Endothelial cell (in vitro differentiated cells): ENCODE measurements at places on chromosomes 4 and X.

GRCh38 chr4:124530464-124531077 lies 182.0 kb downstream of the ANKRD50 start:
- peaks cover 4% of the 10 kb centered on the region for H3K4me1 ChIP-seq
- H3K27ac ChIP-seq = no peak overlapping the region
- H3K36me3 ChIP-seq = no peaks in the 10 kb centered on the region
- no peak for DNase-seq
- H3K27me3 ChIP-seq = no peaks in the 10 kb centered on the region
- no peak overlapping the region for H3K4me3 ChIP-seq

DNA sequence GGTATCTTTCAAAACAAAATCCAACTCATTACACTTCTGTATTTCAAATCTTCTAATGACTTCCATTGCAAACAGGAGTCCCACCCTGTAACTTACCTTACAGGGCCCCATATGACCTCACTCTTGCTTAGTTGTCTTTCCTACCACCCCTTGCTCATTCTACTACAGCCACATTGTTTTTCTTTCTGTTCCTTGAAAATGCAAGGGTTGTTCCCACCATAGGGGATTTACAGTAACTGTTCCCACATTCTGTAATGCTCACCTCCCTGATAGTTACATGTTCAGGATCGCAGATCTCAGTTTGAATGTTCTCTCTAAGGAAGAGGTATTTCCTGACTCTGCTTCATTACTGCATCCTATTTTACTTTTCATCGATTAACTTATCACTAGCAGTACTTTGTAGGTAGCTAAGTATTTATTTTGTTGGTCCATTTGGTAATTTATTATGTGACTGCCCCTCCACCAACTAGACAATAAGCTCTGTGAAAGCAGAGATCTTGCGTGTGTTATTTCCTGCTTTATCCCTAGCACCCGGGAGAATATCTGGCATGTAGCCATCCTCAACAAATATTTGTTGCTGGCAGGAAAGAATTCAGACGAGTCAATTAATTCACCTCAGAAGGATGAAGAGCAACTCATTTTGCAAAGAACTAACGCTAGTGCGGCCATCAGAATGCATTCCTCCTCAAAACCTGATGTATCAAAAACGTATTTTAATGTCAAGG lies 21.4 kb downstream of the MAOB start:
- H3K36me3 ChIP-seq = no peaks in the 10 kb centered on the region
- DNase-seq = no peak
- H3K4me3 ChIP-seq = no peak overlapping the region
- no peak overlapping the region for H3K27ac ChIP-seq
- H3K27me3 ChIP-seq = no peaks in the 10 kb centered on the region
- no peaks in the 10 kb centered on the region for H3K4me1 ChIP-seq

GRCh38 chrX:10167573-10167972 lies 10.8 kb downstream of the CLCN4 start:
- H3K27me3 ChIP-seq = peaks cover 12% of the 10 kb centered on the region
- no peak overlapping the region for H3K4me3 ChIP-seq
- peaks cover 10% of the 10 kb centered on the region for H3K4me1 ChIP-seq
- peak overlapping the region; percentile 94 for H3K27ac ChIP-seq

GRCh38 chr4:81666491-81666890 lies 194.8 kb upstream of the RASGEF1B start:
- H3K27me3 ChIP-seq = no peaks in the 10 kb centered on the region
- no peak for DNase-seq
- H3K36me3 ChIP-seq = no peaks in the 10 kb centered on the region
- H3K4me1 ChIP-seq = no peaks in the 10 kb centered on the region
- H3K27ac ChIP-seq = no peak overlapping the region

DNA sequence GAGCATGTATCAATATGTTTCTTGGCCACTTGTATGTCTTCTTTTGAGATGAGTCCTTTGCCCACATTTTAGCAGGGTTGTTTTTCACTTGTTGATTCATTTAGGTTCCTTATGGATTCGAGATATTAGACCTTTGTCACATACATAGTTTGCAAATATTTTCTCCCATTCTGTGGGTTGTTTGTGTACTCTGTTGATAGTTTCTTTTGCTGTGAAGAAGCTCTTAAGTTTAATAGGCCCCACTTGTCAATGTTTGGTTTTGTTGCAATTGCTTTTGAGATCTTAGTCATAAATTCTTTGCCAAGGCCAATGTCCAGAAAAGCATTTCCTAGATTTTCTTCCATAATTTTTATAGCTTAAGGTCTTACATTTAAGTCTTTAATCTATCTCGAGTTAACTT lies 280.7 kb upstream of the GALNT7 start:
- H3K27me3 ChIP-seq = no peaks in the 10 kb centered on the region
- H3K4me1 ChIP-seq = no peaks in the 10 kb centered on the region
- H3K27ac ChIP-seq = no peak overlapping the region
- DNase-seq = no peak

DNA sequence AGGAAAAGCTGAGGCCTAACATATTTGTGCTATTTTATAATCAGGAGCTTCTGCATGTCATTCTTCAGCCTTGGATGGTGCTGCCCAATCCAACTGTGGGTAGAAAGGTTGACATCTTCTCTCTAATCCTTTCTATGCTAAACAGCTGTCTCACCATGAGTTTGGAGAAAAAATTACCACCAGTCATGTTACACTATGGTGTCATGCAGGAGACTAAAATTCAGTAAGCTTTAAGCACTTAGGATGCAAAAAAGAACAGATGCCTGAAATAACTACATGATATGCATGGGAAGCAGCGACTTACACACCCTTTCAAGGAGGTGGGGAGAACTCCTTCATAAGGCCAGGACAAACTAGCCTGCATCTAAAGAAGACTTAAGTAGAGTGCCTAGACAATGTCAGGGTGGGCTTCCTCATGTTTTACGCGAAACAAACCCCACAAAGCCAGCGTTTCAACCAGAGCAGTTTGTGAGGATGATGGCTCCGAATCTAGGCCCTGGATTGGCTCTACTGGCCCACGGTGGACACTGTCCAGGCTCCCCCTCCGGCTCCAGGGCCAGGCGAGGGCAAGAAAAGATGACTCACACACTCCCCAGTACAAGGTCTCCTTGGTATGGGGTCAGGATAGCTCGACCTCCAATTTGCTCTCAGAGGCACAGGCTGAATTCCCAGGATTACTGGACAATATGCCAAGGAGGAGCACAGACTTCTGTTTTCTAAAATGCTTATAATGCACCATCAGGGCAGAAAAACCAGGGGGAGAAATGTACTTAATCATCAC lies 45.1 kb downstream of the STX18 start:
- H3K4me1 ChIP-seq = no peaks in the 10 kb centered on the region
- no peaks in the 10 kb centered on the region for H3K36me3 ChIP-seq
- no peaks in the 10 kb centered on the region for H3K27me3 ChIP-seq
- H3K27ac ChIP-seq = no peak overlapping the region
- no peak overlapping the region for H3K4me3 ChIP-seq

- no peaks in the 10 kb centered on the region for H3K4me1 ChIP-seq
- H3K36me3 ChIP-seq = no peaks in the 10 kb centered on the region
- peaks cover 2% of the 10 kb centered on the region for H3K27me3 ChIP-seq
- H3K27ac ChIP-seq = no peak overlapping the region
- no peak overlapping the region for H3K4me3 ChIP-seq
Observed at GRCh38 chrX:101071582-101071981, 7.1 kb upstream of the TMEM35A start.

DNA sequence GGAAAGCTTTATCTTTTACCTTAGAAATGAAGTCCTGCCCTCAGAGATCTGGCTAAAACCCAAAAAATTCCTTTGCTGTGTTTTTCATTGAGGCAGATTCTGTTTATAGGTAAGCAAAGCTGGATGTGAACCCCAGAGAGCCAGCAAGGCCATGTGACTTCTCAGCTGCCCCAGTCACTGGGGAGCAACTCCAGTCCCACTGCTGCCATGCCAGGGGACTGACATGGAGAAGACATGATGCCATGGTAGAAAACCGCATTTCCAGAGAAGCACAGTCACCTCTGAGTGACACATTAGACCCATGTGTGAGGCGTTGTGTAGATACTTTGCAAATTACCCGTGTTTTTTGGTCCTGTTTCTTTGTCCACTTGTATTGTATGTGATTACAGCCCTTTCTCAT lies 45.4 kb downstream of the PTTG2 start:
- peaks cover 14% of the 10 kb centered on the region for H3K4me1 ChIP-seq
- H3K36me3 ChIP-seq = no peaks in the 10 kb centered on the region

DNA sequence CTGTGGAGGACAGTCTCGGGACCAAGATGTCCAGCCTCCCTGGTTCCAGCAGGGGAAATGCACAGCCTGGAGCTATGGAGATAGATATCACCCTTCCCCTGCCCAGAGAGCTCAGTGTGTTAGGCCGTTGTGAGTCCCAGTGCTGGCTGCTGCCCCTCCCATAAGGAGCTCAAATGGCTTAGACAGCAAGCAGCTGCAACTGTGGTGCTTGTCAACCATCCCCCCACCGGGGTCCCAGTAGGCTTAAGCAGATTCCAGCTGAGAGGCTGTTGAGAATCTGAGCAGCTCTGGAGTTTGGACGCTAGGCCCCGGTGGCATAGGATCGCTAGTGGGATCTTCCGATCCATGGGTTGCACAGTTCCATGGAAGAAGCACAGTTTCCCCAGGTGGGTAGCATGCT lies 181.8 kb upstream of the POF1B start:
- H3K4me1 ChIP-seq = no peaks in the 10 kb centered on the region
- DNase-seq = no peak
- no peak overlapping the region for H3K27ac ChIP-seq
- no peak overlapping the region for H3K4me3 ChIP-seq

DNA sequence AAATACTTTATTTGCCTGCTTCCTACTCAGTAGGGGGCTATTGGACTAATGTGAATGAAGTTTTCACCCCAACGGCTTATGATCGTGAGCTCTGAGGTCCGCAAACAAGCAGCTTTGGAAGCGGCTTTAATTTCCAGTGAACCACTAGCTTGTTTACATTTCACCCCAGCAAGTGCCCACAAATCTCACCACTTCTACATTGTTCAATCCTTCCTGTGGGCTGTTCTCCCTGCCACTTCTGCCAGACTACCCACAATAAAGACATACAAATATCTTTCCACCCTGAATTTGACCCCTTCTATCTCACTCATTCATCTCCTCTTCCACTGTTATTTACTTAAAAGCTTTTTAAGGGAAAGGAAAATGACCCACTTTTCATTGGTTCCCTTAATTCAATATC lies 98.0 kb downstream of the CDS1 start:
- peaks cover 33% of the 10 kb centered on the region for H3K4me1 ChIP-seq
- peaks cover 5% of the 10 kb centered on the region for H3K27me3 ChIP-seq
- DNase-seq = no peak
- peaks cover 34% of the 10 kb centered on the region for H3K36me3 ChIP-seq
- no peak overlapping the region for H3K4me3 ChIP-seq

DNA sequence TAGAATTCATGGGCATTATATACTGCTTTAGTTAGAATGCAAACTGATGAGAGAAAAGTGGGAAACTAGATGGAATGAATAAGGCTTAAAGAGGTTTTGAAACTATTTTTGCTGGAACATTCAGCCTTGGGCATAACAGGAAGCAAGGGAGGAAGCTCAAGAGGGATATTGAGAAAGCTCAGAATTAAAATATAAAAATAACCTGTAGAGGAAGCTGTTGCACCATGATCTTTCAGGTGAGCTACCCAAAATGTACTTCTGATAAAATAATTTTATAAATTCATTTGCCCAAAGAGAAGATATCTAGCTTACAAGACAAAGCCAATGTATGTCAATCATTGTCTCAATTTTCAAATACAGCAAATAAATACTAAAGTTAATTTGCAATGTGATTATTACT lies 11.3 kb downstream of the GC start:
- H3K27ac ChIP-seq = no peak overlapping the region
- H3K36me3 ChIP-seq = no peaks in the 10 kb centered on the region
- H3K27me3 ChIP-seq = peaks cover 3% of the 10 kb centered on the region
